NCI-H1092 treated with DMSO at 0.1 percent for 48 hours (cell line): ENCODE measurements at places on chromosomes 6 and 20.
A peak's percentile ranks its signal among the peaks of the same experiment; 100 is the strongest.

DNA sequence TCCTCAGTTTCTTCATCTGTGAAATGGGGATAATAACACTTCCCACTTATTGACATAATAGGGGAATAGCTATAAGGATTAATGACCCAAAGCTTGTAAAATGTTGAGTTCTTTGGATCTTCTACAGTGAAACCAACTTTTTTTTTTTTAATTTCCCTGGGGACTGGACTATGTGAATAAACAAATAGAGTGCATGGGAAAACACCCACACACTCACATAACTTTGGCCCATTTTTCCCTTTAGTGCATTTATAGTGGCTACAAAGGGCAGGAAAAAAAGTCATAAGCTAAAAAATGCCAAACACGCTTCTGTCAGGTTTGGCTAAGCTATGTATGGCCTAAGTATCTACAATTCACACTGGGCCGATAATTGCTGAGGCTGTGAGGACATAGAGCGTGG lies 406.2 kb upstream of the JAG1 start:
- no peak for DNase-seq

DNA sequence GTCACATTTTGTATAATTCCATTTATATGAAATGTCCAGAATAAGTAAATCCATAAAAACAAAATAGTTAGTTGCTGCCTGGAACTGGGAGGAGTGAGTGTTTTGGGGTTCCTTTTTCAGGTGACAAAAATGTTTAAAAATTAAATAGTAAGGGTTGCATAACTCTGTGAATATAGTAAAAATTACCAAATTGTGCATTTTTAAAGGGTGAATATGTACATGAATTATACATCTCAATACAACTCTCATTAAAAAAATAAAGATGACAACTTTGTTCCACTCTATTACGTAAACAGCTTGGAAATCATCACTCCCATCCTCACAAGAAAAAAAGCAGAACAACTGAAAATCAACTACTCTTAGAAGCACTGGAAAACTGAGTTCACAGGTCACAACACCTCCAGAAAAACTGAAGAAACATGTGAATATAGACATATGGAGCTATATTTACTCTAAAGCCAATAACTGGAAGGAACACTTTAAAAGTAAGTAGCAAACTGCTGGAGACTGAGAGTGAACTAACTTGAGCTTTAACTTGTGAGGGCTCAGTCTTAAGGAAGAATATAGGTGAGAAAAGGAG lies 40.0 kb downstream of the RANBP9 start:
- DNase-seq: no peak

GRCh38 chr6:164927288-164928056 lies 381.9 kb downstream of the C6orf118 start:
- peak; percentile 90 for DNase-seq

- no peak for DNase-seq
Measured at GRCh38 chr20:8663424-8663823, 405.5 kb upstream of the PLCB4 start.

DNA sequence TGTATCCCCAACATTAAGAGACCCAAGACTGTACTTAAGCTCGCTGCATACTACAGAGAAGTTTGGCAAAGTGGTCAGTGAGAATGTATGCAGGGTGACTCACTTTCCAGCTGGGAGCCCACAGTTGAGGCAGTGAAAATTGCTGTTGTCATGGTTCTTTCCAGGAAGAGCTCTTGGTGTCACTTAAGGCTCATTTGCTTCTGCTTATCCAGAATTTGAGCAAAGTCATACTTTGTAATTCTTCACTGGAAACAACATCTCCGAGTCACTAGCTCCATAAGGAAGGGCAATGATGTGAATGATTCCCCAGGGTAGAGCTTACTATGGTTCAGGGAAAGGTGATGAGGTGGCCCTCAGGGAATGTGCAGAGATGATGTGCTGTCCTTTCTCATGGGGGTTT lies 65.4 kb upstream of the FBXL4 start:
- no peak for DNase-seq

- no peak for DNase-seq
Measured at GRCh38 chr20:62606016-62606415, 36.3 kb upstream of the SLCO4A1 start.

GRCh38 chr6:37889051-37889450 lies 69.5 kb downstream of the ZFAND3 start:
- no peak for DNase-seq
